Endothelial cell (in vitro differentiated cells): ENCODE measurements at places on chromosomes 6 and 20. TPM values are rescaled to one million over a fixed set of nuclear protein-coding genes. Genes with fewer than 3 reads are reported as not detected.

GRCh38 chr6:35084511-35085203 is 56.5 kb downstream of the TCP11 start:
- DNase-seq = no peak

DNA sequence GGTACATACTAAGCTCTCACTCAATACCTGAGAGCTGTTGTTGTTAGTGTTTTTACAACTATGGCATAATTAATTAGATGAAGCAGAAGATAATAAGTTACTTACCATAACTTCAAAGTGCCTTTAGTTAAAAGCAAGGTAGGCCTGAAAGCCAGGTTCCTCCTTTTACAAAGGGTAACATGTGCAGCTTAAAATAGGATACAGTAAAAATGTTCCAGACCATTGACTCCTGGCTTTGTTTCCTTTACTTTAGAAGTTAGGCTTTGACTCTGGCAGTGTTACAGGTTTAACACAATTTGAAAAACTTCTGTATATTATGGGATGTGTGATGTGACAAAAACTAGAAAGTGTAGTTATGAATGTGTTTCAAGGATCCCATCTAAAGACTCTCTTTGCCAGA is 522.5 kb downstream of the EPM2A start:
- no peak for DNase-seq

MYL9 gene
- total RNA-seq = 128 TPM

DNA sequence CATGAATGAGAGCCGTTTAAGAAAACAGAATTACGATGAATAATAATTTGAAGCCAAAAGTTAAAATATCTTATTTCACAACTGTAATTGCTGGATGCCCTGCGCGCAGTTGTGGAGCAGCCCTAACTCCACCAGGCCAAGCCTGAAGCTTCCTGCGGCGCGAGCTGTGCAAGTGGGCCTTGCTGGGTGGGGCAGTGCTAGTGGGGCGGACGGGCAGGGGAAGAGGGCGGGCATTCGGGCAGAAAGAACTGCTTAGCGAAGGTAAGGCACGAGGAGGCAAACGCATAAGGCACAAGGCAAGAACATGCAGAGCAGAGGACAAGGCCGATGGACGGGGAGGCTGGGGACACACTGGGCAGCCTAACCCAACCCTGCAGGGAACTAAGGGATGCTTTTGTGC is 2.3 kb downstream of the HLA-DQB2 start:
- no peak for DNase-seq

ATF6B gene
- total RNA-seq = 72.9 TPM
